Vagina (tissue), 2 donors: ENCODE measurements at places on chromosomes 2 and 18. TPM values are rescaled to one million over a fixed set of nuclear protein-coding genes. Genes with fewer than 3 reads are reported as not detected.

FSHR gene
- total RNA-seq = not detected

DNA sequence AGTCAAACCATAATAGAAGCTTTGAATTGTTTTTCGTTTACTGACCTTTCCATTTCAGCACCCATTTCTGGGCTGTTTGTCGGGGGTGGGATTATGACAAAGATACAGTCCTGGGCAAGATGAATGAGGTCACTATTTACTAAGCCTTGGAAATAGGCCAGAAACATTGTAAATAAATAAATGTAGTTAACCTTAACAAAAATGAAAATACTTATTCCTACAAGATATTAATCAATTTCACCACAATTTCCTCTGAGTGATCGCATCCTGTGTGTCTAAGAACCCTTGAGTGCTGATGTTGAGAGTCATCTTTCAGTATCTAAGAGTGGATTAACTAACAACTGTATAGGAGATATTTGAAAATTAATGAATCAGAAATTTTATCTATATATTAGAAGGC lies 14.0 kb downstream of the ITGA4 start:
- no peak overlapping the region for H3K4me3 ChIP-seq
- peaks cover 2% of the 10 kb centered on the region for H3K4me1 ChIP-seq
- H3K36me3 ChIP-seq = no peaks in the 10 kb centered on the region

MITD1 gene
- total RNA-seq = 23.3 TPM

GRCh38 chr2:128358941-128359731 lies 40.5 kb upstream of the HS6ST1 start:
- no peak overlapping the region for H3K4me3 ChIP-seq
- H3K27me3 ChIP-seq = no peaks in the 10 kb centered on the region
- no peak overlapping the region for H3K27ac ChIP-seq
- no peaks in the 10 kb centered on the region for H3K36me3 ChIP-seq

ITGB6 gene
- 17.2 TPM for total RNA-seq

CAPN14 gene
- 4.7 TPM for total RNA-seq

SLC16A14 gene
- 9.8 TPM for total RNA-seq

SANBR gene
- total RNA-seq = 7.9 TPM

DNA sequence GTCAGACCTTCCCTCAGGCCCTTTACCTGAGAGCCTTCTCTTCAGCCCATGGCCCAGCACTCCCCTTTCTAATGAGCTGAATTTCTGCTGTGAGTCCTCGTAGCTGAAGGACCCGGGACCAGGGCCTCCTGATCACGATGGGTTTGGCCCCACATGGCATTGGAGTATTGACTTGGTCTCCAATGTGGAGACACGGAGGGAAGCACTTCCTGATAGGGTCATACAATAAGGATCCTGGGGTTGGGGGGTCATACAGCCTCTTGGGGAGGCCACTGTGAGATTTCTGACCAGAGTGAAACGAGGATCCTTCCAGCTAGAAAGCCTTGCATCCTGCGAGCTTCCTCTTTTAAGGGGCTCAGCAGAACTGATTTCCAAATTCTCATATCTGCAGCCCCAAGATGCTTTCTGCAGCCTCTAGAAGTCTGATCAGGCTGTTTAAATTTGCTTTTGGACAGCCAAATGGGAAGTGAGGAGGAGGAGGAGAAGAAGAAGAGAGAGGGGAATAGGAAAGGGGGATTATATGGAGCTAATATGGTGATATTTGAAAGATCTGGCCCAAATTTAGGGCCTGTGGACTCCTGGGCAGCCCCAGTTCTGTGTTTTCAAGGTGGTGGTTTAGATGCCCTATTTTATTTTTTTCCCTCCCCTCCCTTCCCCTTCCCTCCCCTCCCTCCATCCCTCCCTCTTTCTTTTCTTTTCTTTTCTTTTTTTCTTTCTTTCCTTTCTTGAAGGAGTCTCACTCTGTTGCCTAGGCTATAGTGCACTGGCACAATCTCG lies 38.9 kb downstream of the RHOB start:
- H3K4me3 ChIP-seq = no peak overlapping the region
- H3K27ac ChIP-seq = peak overlapping the region; percentile 89
- H3K27me3 ChIP-seq = no peaks in the 10 kb centered on the region
- peak; percentile 87 for DNase-seq
- H3K36me3 ChIP-seq = no peaks in the 10 kb centered on the region

DNA sequence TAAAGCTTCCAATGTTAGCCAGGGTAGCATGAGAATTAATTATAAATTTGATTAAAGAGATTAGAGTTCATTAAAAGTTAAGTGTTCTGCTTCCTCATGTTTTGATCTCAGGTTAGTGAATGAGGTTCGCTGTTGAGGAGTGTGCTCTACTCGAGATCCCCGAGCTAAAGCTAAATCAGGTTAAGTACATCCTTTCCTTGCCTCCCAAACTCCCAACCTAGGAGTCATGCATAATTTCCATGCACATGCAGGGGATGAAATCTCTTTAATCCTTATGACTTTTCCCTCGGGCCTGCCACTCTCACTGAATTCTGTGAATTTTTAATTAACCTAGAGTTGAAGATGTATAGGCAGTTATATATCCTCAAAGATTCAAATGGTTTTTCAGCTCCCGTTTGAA lies 156.1 kb upstream of the NCK2 start:
- no peak overlapping the region for H3K4me3 ChIP-seq
- H3K36me3 ChIP-seq = no peaks in the 10 kb centered on the region
- H3K27me3 ChIP-seq = no peaks in the 10 kb centered on the region
- H3K4me1 ChIP-seq = no peaks in the 10 kb centered on the region
- DNase-seq = no peak

IL36G gene
- not detected for total RNA-seq

DNA sequence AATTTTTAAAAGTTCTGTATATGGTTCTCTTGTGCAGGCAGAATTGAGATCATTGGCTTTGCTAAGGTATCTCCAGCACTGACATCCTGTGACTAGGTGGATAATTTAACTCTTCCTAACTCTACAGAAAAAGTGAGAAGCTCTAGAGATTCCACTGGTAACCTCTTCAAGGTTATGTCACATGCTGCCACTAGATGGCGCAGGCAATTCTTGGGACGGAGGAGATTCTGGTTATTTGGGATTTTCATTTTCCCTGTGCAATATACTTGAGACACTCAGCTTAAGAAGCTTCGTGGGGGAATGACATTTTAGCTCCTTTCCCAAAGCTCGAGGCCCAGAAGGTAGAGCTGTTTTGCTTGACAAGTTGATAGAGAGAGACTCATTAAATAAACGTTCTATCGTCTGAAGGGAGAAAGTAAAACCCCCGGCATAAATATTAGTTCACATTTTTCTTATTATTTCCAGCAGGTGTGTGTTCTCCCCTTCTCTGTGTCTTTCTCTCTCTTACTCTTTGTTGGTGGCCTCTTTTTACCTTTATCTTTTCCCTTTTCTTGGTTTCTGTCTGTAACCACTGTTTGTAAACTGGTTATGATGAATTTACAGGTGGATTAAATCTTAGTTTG lies 26.6 kb upstream of the LANCL1 start:
- no peak overlapping the region for H3K4me3 ChIP-seq
- H3K27ac ChIP-seq = no peak overlapping the region
- no peak for DNase-seq
- no peaks in the 10 kb centered on the region for H3K36me3 ChIP-seq
- H3K4me1 ChIP-seq = no peaks in the 10 kb centered on the region

SERPINB13 gene
- total RNA-seq = 131 TPM
